ENCODE measurements at places on chromosomes 2 and 18.

- no peak for DNase-seq
Measured at GRCh38 chr2:96129528-96130120, 8.7 kb downstream of the ASTL start.

GRCh38 chr2:80377071-80377470 is 72.5 kb upstream of the LRRTM1 start:
- no peak for DNase-seq

GRCh38 chr2:129393816-129394215 is 585.6 kb upstream of the RAB6C start:
- no peak for DNase-seq

DNA sequence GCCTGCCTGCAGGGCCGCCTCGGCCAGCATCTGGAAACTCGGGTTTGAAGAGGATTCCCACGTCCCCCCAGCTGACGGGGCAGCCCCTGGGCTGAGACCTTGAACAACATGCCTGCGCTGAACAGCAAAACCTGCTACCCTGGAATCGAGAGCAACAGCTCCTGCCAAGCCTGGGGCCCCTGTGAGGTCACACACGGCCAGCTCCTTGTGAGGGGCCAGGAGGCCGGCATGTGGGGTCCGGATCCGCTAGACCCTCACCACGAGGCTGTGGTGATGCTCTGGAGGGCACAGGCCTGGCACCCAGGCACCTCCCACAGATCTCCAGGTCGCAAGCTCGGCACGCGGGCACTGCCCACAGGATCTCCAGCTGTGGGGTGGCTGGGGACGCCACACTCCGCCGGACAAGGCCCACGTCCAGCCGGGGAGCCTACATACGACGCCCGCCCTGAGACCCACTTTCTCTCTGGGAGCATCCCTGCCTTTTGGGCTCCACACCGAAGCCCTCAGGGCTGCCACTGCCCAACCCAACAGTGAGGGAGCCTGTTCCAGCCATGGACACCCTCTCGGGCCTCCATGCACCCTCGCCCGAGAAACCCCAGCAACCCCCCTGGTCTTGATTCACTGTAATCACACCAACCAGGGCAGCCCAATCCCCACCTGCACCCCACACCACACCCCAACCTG is 34.1 kb downstream of the SLC66A2 start:
- DNase-seq, result no peak

DNA sequence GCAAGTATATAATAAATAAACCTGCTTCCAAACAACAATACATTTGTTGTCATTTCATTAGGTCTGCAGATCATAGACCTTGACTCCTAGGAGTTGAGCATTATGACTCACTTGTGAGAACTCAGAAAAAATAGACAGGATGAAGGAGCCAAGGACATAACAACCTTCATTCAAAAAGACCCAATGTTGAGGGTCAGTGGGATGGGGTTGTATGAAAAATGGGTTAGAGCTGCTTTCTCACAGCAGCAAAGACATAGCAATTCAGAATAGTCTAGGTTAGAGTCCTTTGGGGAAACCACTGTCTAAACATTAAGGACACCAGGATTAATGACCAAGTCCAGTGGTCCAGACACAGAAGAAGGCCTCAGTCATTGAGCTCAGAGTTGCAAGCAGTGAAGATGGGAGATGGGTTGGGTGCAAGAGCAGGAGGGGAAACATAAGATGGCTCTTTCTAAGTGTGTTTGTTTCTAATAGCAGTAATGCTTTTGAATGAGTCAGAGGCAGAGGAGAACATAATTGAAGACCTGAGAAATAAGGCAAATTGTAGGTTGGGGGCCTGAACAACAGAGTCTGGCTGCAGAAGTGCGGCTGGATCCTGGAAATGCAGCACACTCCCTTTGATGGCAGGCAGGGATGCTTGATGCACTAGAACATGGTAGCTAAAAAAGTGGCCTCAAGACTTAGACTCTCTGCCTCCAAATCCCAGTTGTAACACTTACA is 3.7 kb upstream of the SERPINB10 start:
- no peak for DNase-seq

GRCh38 chr2:187506416-187506815 is 47.8 kb downstream of the TFPI start:
- DNase-seq, result no peak

GRCh38 chr2:144143294-144144151 is 376.4 kb downstream of the ZEB2 start:
- no peak for DNase-seq

DNA sequence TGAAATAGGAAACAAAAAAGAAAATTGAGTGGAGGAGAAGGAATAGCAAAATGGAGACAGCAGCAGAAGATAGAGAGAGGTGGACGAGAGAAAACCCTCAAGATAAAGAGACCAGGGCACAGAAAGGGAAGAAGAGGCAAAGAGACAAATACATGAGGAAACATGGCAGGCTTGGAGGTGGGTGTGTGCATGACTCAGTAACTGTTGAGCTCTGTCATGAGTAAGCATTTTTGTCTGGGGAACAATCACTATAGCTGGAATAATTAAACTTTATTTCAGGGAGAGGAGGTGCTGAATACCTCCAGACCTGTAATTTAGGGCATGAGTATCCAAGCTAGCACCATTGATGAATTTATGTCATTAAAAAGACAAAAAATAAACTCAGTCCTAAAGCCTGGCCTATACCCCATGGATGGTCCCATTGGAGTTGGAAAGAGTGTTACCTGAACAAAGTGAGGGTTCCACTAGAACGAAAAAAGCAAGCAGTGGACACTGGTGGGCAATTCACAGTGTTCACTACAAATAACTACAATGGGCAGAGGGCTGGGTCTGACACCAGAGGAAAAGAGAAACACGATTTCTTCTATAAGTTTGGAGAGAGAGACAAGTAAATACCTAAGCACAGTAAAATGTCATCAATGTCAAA is 145.5 kb downstream of the ADCYAP1 start:
- no peak for DNase-seq

DNA sequence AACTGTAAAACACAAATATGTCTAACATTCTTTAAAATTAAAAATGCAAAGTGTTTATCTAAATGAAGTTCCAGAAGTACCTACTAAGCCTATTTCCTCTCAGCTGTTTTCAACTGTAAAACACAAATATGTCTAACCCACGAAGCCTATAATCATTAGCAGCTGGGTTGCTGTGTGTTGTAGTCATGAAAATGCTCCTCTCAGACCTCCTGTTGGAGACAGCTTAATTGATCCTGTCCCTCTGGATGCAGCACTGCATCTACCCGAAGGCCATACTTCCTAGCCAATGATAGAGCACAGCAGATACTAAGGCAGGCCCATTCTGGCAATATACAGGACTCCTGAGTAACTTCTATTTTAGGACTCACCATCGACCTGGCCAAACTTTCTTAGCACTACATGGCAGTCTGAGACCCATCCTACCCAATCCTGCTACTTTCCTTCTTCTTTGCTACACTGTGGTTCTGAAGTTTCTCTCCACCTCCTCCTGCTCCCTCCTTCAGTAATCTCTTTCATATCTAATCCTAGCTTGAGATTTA is 92.5 kb upstream of the RBBP8 start:
- DNase-seq, result no peak

DNA sequence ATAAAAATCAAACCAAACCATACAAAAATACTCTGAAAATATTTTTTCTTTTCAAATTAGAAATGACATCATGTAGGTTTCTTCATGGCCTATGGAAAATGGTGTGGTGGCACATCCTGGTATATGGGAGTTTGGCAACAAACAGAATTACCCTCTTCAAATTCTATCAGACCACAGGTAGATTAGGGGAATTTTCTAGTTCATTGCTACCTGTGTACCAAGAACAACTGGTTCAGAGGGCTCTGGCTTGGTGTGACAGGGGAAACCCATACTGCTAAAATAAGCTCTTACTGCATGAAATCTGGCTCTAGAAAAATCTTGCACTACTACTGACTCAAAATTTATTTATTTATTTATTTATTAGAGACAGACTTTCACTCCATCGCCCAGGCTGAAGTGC is 63.4 kb upstream of the PELI1 start:
- DNase-seq, result no peak

GRCh38 chr2:85504778-85505261 is 34.1 kb upstream of the MAT2A start:
- DNase-seq, result no peak

- DNase-seq, result peak; percentile 2
Measured at GRCh38 chr2:201779901-201780673, 646 bp downstream of the ALS2 start.

DNA sequence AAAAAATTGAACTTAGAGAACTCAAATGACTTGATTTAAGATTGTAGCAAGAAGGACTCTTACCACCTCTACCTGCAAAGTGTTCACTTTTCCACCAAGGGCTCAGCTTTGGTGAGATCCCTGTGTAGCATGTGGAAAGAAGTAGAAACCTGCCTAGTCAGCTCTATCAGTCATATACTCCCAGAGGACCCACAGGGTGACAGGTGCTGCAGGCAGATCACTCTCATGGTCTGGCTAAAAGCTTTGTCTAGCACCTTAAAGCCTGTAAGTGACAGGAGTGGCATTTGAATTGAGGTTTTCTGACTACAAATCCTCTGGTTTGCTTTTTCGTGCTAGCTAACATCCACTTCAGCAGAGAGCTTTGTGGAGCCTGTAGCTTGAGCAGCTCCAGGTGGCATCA is 18.7 kb upstream of the NEMP2 start:
- DNase-seq, result no peak

DNA sequence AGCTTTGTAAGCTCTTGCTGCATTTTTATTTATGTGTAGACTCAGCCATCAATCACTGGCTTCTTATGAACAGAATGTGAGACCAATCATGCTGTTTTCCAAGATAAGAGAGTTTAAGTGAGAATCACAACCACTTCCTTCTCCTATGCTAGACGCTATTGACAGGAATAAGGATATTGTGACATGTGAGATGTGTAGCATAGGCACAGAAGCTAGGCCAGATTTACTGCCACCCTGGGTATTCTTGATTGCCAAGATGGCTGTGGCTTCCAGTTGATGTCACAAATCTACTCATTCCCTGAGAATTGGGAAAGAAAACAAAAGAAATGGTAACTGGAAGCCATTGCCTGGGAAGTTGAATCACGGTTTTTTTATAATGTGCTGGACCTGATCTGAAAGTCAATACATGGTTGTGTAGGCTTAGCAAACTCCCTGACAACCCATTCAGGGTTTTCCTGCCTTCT is 49.9 kb downstream of the RAB27B start:
- DNase-seq, result no peak

DNA sequence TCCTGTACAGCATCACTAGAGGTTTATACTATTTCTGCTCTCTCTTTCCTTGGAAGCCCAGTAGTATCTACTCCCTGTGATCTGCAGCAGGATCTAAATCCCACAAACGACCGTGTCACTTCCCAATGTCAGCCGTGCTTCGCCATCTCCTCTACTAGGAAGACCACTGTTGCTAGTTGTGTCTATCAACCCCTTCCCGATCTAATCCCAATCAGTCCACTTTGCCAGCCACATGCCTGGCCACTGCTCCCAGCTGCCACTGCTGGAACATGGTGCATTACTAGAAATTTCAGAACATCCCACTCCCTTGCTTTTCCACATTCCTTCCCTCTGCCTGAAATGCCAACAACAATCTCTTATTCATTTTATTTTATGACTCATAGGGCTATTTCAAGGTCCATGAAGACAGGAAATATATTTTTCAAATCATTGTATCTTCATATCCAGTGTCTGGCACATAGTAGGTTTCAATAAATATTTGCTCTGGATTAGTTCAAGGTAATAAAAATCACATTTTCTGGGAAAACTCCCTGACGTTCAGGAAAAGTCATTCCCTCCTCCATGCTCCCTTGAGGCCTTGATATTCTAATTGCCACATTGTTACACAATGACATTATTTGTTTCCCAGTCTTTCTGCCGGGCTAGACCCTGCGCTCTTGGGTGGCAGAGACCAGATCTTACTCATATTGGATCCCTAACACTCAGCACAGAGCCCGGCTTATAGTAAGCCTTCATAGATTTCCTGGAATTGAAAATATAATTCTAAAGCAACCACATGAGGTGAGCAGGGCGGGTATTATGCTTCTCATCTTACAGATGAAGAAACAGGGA is 2.1 kb upstream of the TRIB2 start:
- no peak for DNase-seq

DNA sequence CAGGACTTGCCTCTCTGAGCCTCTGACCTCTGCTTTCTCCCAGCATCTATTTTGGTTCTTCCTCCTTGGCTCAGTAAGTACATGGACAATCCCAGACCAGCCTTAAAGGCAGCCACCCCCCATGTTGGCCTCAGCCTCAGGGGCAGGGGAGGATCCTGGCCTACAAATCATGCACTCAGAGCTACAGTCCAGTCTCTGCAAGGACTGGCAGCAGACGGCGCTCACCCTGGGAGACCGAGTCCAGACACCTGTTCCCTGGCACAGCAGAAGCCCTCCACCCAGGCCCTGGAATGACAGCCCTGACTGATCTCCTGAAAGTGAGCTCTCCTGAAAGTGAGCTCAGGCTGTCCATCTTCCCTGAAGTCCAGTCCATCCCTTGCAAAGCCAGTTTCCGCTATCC is 25.7 kb upstream of the PTPN4 start:
- DNase-seq, result no peak

DNA sequence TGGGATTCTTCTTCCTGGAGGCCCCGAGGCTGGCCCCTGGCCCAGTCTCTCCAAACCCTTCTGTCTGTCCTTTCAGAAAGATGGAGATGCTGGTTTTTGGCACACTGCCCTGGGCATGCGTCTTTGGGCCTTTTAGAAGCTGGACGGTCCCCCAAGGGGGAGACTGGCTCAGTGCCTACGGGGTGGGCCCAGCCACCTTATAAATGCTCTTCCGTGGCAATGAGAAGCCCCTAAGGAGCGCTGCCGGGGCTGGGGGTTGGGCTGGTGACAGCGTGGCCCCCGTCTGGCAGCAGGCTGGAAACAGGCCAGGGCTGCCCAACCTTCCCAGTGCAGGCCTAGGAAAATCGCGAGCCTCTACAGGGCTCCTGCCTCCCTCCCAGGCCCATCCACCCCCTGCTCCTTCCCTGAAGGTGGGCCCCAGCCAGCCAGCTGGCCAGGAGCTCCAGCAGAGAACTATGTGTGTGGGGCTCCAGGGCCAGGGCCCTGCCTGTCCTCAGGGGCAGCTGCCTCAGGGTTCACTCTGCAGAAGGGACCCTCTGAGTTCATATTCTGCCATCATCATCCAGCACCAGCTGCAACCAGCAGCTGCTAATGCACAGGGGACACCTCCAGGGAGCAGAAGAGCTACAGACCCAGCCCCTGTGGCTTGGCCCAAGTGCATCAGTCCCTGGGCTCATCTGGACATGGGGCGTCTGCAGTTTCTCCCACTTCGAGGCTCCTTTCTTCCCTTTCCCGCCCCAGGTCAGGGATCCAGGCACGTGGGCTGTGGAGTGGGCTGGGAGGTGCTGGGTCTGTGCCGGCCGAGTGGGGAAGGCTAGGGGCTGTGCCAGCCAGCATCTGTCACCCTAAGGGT is 107.6 kb upstream of the OTOS start:
- no peak for DNase-seq

- DNase-seq, result no peak
Measured at GRCh38 chr2:238183821-238184220, 19.7 kb downstream of the ILKAP start.

- no peak for DNase-seq
Measured at GRCh38 chr18:76233406-76233805, 261.6 kb downstream of the ZNF516 start.

Measured in activated T-helper 1 cell treated with anti-CD3 and anti-CD28 coated beads, Interleukin-12 subunit alpha, Interleukin-12 subunit beta, Interleukin-2, Interleukin-4 antibody, amounts not matched to agents 30 ng/mL and 10 ng/mL and 1 ng/mL, durations not matched to agents 14 hours and 24 hours and 36 hours (primary cell).